ENCODE measurements at places on chromosomes 13 and 19.

- DNase-seq = no peak
These were observed 72.1 kb downstream of the SLC7A1 start for GRCh38 chr13:29523199-29523961.

GRCh38 chr13:83215627-83216026, 666.6 kb downstream of the SLITRK1 start:
- DNase-seq = no peak

- no peak for DNase-seq
These were observed 551.6 kb downstream of the MYO16 start for GRCh38 chr13:109180905-109181425.

- no peak for DNase-seq
These were observed 633.9 kb upstream of the MIR17HG start for GRCh38 chr13:90713441-90714133.

GRCh38 chr19:55621205-55621672, 3.1 kb downstream of the ZNF784 start:
- no peak for DNase-seq

- DNase-seq = no peak
These were observed 3.6 kb downstream of the LRRC25 start for GRCh38 chr19:18393836-18394235.

DNA sequence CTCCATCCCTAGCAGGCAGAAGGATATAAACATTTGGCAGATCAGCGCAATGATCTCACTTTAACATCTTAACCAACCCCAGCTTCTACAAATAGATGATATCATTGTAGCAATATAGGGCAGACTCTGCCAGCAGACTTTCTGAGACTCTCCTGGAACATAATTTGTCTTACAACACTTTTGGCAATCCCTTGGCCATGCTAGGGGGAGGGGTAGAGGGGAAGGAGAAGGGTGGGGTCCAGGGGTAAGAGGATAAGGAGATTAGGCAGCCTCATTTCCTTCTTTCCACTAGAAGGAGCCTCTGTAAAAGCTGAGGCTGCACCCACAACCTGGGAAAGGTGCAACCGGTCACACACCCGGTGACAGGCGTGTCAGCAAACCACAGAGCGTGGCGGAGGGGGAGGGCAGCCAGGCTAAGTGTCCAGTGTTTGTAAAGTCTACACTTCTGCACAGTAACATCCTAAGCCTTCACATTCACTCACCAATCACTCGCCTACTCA, 8.7 kb upstream of the UBAC2 start:
- peak; percentile 90 for DNase-seq

GRCh38 chr19:2188708-2189385, 25.1 kb downstream of the DOT1L start:
- DNase-seq = no peak

DNA sequence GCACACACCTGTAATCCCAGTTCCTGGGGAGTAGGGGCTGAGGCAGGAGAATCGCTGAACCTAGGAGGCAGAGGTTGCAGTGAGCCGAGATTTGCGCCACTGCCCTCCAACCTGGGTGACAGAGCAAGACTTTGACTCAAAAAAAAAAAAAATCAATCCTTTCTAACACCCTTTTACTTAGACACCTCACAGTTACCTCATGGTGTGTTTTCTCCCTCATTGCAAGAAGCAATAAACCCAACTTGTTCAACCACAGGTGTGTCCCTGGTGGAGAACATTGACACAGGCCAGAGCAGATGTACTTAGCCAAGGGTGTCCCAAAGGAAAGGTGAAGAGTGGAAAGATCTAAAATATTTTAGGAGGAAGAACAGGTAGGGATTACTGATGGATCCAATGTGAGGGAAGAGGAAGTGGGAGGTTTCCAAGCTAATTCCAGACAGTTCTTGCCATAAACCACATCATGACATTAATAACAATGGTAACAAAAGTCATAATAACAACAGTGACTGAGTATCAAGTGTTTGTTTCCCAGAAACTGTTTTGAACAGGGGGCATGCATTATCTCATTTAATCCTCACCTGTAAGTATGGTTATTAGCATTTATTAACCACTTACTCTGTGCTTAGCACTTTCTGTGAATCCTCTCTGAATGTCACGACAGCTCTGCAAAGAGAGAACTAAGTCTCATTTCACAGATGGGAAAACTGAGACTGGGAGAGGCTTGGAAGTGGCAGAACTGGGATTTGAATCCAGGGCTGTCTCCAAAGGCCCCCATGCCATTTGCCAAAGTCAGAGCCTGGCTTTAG, 3.1 kb upstream of the LYPD3 start:
- DNase-seq = no peak

- DNase-seq = no peak
These were observed 329.1 kb downstream of the NDFIP2 start for GRCh38 chr13:79810018-79810417.

DNA sequence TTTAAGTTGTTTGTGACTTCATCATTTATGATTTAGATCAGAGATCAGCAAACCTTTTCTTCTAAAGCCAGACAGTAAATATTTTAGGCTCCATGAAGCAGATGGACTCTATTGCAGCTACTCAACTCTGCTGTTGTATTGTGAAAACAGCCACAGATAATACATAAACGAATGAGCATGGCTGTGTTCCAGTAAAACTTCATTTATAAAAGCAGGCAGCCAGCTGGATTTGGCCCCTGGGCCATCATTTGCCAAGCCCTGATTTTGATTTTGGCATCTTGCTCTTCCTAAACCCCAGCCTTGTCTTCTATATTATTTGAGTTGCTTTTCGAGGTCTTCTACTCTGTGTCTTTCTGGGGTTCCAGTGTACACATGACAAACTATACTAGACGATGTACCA, 41.3 kb downstream of the RNASEH2B start:
- no peak for DNase-seq

GRCh38 chr13:94153586-94153985, 325.9 kb downstream of the DCT start:
- no peak for DNase-seq

GRCh38 chr19:27750391-27751043, 1462.4 kb downstream of the UQCRFS1 start:
- DNase-seq = no peak

- peak; percentile 51 for DNase-seq
These were observed 949 bp downstream of the RAB3A start for GRCh38 chr19:18202778-18203407.

DNA sequence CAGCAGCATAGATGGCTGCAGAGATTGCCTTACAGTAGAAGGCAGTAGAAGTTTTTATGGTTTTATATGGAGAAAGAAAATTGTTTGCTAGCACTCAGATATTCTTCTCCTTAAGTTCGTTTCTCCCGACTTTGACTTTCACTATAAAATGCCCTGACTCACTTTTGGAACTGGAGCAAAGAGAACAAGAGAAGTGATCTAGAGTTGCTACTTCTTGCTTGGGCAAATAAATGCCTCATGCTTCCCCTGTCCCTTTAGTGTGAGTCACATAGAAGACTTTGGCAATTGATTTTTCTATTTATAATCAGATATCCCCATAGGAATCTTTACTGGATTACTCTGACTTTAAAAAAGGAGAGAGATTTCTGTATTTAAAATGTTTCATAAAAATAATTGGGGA, 46.9 kb downstream of the ITGBL1 start:
- no peak for DNase-seq

DNA sequence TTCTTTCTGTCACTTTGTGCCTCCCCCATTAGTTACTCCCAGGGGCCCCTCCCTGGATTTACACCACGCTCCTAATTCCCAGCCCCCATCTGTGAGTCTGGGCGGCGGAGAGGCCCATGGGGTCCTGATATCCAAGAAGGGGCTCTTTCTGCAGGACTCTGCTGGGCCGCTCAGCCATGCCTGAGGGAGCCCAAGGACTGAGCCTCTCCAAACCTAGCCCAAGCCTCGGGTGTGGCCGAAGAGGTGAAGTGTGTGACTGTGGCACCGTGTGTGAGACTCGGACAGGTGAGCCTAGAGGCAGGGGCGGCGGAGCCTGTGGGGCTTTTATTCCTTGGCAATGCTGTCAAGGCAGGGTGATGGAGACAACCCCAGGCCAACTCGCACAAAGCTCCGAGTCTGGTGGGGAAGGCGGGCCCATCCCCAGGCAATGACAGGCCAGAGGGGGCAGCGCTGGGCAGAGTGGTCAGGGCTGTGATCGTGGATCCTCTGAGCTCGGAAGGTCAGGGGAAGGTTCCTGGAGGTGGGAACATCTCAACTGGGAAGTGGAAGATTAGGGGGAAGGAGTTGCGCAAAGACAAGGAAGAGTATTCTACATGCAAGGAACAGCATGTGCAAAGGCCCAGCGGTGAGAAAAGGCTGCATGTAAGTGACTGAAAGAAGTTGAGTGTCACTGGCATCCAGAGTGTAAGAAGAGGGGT, 1.6 kb downstream of the PLEKHG2 start:
- DNase-seq = peak; percentile 72

- peak; percentile 14 for DNase-seq
These were observed 1.4 kb downstream of the HNRNPUL1 start for GRCh38 chr19:41265395-41266153.

DNA sequence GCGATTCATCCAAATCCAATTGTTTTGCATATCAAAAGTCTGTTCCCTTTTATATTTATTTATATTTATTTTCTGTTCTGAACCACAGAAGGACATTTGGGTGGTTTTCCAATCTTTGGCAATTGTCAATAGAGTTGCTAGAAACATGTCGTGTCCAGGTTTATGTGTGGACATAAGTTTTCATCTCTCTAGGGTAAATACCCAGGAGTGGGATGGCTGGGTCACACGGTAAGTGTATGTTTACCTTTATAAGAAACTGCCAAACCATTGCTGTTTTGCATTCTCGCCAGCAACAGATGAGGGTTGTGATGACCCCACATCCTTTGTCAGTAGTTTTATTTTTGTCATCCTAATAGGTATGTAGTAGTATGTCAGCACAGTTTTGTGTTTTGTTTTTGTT, 12.5 kb downstream of the AP1M1 start:
- no peak for DNase-seq

DNA sequence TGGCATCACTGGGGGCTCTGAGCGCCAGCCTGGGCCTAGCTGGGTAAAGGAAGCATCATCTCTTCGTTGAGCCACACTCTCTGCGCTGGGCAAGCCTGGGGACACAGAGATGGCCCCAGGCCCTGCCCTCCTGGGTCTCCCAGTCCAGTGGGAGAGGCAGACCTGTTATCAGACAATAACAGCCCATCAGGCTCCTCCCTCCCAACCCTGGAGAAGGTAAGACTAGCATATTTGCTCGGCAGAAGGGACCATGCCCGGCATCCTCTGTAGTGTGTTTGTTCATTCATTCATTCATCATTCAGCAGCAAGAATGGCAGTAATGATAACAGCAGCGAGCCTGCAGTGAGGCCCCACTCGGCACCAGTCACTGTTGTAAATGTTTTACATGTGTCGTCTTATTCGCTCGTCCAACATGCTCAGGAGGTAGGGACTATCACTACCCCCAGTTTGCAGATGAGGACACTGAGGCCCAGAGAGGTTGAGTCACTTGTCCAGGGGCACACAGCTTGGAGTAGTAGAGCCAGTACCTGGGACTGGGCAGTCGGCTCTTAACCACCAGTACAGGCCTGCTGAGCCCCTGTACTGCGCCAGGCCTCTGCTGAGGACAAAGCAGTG, 33.2 kb downstream of the PAK4 start:
- no peak for DNase-seq

GRCh38 chr13:87280139-87280538, 391.0 kb upstream of the SLITRK5 start:
- no peak for DNase-seq

- DNase-seq = no peak
These were observed 49.5 kb downstream of the CRYL1 start for GRCh38 chr13:20475927-20476691.

GRCh38 chr19:55209693-55210472, 582 bp upstream of the PTPRH start:
- no peak for DNase-seq

DNA sequence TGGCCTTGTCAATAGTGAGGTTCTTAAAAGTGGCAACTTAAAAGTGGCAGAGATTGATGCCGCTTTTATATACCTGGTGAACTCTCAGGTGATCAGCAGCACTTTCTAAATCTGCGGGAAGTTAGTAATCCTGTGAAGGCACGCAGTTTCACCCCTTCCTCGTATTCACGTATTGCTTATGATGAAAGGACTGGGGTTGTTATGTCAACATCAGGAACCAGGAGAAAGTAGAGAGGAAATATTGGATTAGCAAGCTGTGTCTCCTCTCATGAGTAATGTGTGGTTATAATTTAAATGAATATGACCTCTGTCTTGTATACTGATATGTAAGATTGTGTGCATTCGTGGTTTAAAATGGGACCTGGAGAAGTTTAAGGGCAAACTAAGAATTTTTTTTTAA, 544.6 kb downstream of the SLITRK6 start:
- DNase-seq = no peak

DNA sequence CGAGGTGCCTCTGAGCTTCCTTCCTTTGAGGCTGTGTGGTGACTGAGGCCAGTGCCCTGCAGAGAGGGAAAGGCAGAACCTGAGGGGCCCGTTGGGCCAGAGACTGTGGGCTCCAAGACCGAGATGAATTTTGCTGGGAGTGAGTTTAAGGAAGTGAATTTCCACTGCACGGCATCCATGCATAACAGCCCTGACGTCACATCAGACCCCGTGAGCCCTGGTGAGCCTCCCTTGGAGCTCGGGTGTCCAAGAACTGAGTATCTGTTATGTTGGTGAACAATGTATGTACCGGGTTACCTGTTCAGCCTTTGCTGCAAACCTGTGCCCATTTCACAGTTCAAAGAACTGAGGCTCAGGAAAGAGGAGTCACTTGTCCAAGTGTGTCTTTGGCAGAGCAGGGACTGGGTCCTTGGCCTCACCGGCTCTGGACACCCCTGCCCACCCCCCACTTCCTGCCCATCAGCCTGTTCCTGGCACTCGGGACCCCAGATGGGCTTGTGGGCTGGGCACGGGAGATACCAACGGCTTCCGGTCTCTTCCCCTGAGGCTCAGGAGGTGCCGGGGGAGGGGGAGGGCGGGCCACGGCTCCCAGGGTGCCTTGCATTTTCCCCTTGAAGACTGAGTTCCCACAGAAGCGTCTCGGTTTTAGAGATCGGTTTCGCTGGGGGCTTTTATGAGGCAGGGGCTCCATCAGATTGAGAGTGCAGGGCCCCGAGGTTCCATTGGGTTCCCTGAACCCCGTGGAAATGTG, 33.7 kb downstream of the NFILZ start:
- DNase-seq = no peak

GRCh38 chr19:48999481-49000325, 6.0 kb downstream of the RUVBL2 start:
- peak; percentile 17 for DNase-seq

- DNase-seq = no peak
These were observed 2.7 kb downstream of the MYO9B start for GRCh38 chr19:17078036-17078919.

DNA sequence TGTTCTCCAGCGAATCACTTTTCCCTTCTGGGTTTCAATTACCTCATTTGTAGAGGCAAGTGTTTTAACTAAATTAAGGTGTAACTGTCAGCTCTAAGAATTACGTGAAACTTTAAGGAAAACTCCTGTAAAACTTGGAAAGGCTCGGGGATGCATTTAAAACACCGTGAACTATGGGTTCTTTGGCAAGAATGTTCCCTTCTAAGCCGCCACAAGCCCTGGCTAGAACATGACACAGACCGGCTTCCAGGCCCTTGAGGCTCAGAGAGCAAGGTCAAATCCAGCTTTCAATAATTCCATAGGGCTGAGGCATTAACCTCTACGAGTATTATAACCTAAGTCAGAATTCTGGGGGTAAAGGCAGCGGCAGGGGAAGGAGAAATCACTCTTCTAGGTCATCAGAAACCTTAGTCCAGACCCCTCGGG, 685 bp downstream of the VWA8 start:
- DNase-seq = peak; percentile 22

GRCh38 chr13:50543141-50543540, 300.4 kb downstream of the DLEU7 start:
- no peak for DNase-seq
